ENCODE measurements at places on chromosomes 2 and 18.

GRCh38 chr2:224440988-224441387, 39.1 kb upstream of the FAM124B start:
- DNase-seq: no peak

- DNase-seq: peak; percentile 34
These were observed 33.8 kb downstream of the SMC6 start for GRCh38 chr2:17719562-17720371.

- no peak for DNase-seq
These were observed 50.4 kb upstream of the CYRIA start for GRCh38 chr2:16716024-16716423.

DNA sequence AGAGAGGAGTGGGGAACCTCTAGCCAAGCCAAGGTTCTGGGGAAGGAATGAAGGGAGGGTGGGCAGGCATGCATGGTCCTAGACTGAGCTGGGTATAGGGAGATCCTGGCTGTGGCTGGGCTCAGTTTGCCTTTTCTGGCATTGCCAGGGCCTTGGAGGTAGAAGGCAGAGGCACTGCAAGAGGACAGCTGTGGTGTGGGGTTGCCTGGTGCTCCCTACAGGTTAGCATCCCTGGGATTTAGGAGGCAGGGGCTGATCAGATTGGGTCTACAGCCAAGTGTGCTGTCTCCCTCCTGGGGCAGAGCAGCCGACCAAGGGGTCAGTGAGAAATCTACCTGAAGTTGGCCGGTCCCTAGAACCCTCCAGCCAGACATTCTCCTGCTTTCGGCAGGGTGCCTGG, 15.9 kb downstream of the ABCG8 start:
- no peak for DNase-seq

GRCh38 chr2:194100201-194100600, 1556.8 kb upstream of the SLC39A10 start:
- DNase-seq: no peak

- no peak for DNase-seq
These were observed 532.8 kb downstream of the FBXO15 start for GRCh38 chr18:73614812-73615211.

DNA sequence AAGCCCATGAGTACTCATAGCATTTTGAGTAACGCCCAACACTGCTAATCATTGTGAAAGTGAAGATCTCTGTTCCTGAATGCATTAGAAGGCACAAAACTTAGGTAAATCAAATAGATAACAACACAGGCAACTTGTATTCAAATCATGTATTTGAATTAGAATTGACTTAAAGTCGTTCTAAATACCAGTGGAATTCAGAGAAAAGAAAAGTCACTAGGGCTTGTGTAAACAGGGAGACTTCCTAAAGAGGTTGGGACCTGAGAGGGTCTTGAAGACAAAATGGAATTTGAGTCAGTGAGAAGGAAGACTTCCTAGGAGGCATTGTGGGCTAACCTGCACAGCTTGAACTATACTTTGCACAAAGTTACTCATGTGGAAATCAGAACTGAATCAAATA, 127.2 kb downstream of the CTNNA2 start:
- no peak for DNase-seq

DNA sequence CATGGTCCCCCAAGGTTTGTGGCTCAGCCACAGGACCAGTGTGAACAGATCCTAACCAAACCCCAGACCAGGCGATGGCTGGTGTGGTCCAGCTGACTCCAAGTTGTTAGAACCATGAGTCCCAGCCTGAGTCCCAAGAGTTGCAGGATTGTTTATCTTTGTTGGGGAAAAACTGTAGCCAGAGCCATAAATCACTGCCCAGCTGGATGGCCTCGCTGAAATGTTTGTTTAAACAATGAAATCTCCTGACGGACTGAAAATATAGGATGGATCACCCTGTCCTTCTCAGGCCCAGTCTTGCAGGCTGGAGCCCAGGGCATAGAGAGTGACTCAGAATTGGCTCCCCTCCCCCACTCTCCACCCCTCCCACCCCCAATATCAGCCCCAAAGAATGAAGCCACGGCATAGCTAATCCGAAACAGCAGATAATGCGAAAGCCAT, 36.4 kb downstream of the PKDCC start:
- no peak for DNase-seq

- DNase-seq: no peak
These were observed 203.3 kb upstream of the SMAD2 start for GRCh38 chr18:48133671-48134251.

- DNase-seq: no peak
These were observed 1.4 kb downstream of the SMC6 start for GRCh38 chr2:17752246-17752645.

DNA sequence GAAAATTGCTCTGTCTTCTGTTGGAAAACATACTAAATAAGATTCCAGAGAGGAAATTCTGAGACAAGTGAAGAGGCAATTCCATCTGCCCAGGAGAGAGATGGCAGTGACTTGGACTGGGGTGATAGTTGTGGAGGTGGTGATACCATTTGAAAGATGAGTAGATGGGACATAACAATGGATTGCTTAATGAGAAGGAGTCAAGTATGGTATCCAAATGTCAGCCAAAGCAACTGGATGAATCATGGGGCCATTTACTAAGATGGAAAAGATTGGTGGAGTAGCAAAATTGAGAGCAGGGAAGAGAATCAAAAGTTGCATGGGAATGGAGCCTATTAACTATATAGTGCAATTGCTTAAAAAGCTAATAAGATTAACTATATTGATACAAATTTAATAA, 222.1 kb downstream of the ETAA1 start:
- no peak for DNase-seq
